Mucosa of descending colon (tissue), 3 donors: ENCODE measurements at places on chromosomes 5 and 9. TPM values are rescaled to one million over a fixed set of nuclear protein-coding genes. Genes with fewer than 3 reads are reported as not detected.
A peak's percentile ranks its signal among the peaks of the same experiment; 100 is the strongest.

DNA sequence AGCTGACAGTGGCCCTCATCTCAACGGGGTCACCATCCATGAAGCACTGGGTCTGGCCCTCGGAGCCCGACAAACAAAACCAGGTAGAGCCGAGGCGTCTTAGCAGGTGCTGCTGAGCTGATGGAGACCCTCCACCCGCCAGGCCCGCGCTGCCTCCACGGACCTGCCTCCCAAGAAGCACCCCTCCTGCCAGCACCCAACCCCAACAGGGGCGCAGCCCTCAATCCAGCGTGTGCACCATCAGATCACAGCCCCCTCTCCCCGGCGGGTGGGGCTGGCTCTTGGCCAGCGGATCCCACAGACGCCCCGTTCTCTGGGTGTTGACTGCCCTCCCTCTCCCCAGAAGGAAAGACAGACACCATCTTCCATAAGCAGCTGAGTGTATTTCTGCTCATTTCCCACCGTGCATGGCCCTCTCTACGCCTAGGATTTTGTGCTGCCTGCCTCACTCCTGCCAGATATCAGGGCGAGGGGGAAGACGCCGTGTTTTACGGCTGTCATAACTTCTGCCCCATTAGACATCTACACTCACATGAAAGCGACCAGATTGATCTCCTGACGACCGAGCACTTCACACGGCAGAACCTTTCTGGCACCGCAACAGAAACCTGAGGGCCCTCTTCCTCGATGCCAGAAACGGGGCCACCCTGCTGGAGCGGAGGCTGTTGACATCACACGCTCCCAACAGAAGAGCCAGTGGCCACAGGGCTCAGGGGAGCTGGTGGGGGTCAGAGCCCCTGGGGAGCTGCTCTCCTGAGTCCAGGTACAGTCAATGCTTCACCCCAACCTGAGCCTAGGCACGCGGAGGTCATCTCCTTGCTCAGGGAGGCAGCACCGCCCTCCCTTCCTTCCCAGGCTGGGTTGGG is 12.4 kb downstream of the NACC2 start:
- no peak for DNase-seq

Gene UGT3A1
- total RNA-seq: not detected

Gene TMEM171
- total RNA-seq: 101 TPM

GRCh38 chr5:90844931-90845330 is 286.3 kb downstream of the ADGRV1 start:
- DNase-seq: no peak

Gene TAF11L10
- not detected for total RNA-seq

DNA sequence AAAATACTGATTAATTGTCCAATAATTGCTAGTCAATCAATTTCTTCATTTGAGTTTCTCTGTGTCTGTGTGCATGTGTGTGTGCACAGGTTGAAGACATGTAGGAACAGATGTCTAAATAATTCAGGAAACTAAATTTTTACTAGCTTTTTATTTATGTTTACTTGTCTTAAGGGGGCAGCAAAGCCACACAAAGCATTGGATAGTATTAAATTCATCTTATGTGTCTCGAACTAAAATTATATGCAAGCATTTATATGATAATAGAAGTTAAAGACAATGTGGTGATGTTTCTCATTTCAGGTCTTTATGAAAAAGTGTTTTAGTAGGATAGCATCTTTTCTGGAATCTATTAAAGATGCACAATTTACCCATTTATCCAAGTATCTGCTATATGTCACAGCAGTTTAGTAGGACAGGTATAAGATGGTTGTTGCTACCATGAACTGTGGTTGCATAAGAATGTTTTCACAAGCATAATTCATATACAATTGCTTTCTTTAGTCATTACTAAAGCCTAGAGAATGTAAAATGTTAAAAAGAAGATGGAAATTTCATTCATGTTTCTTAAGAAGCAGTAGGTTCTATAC is 784.6 kb upstream of the NUDT12 start:
- DNase-seq: no peak

Gene INSL4
- not detected for total RNA-seq

Gene IL4
- total RNA-seq: not detected

Gene PPP2R2B
- total RNA-seq: 1.2 TPM

DNA sequence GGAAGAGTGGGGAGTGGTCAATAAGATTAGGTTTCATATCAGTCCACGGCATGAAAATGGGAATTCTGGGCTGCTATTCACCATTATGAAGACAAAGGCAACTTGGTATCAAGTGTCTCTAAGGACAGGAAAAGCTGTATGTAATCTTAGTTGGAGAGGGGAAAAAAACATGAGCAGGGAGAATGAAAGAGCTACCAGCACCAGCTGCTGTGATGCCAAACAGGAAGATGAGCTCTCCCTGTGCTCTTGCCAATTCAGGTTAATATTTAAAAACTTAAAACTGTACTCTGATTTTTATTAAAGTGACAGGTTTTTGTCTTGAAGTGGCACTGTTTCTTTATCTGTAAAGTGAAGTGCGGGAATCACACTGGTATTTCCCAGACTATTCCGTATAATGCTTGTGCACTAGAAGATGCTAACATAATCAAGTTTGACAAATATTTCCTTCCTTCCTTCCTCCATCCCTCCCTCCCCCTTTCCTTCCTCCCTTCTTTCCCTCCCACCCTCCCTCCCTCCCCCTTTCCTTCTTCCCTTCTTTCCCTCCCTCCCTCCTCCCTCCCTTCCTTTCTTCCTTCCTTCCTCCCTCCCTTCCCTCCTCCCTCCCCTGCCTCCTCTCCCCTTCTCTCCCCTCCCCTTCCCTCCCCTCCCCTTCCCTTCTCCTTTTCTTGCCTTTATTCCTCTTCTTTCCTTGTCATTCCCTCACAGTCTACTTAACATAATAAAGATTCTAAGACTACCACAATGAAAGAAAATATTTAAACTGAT is 1383.0 kb upstream of the C9orf72 start:
- peak; percentile 1 for DNase-seq

DNA sequence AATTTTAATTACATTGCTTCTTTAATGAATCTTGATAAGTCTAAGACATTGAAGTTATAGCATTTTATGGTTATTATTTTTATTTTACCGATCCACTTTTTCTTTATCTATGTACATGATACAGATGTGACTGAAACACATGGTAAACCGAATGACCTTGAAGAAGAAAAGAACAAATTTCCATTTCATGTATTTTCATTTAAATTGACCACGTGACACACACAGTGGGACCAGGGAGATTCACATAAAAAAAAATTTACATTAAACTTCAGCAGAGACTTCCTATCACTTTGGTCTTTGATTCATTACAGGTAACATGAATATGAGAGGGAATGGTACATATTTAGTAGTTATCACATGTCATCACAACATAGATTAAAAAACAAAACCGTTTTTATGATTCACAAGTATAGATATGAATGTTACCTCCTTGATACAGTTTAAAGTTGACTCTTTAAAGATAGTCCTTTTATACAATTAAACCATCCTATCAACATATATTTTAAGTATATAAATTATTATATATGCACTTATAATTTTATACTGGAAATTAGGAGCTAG is 133.1 kb downstream of the ZCCHC7 start:
- no peak for DNase-seq

Gene GFPT2
- total RNA-seq: 7.9 TPM

GRCh38 chr5:132261881-132262845 is 4.7 kb downstream of the PDLIM4 start:
- no peak for DNase-seq

Gene SMIM33
- 1.8 TPM for total RNA-seq

DNA sequence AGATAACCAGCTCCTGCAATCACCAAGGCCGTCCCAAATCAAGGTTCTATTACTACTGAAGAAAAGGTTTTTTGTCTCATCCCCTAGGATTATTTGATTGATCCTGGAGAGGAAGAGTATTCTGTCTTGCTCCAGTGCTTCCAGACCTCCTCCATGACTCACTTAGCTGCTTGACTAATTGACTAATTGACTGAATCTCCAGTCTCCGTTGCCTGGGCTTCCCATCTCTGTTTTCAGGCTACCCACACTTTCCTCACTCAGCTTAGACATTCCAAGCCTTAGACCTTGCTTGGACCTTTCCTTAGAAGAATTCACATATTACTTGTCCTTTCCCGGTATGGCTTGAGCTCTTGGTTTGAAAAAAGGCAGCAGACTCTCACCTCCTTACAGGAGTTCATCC is 60.6 kb downstream of the FRMD3 start:
- DNase-seq: no peak

GRCh38 chr5:38921174-38921573 is 75.4 kb downstream of the OSMR start:
- no peak for DNase-seq

- DNase-seq: no peak
Measured at GRCh38 chr9:84709056-84709455, 39.5 kb downstream of the NTRK2 start.
